ENCODE measurements at places on chromosomes 11 and 22.
A peak's percentile ranks its signal among the peaks of the same experiment; 100 is the strongest.

GRCh38 chr22:46090036-46090591 lies 60.2 kb upstream of the PPARA start:
- DNase-seq: no peak

- DNase-seq: no peak
Measured at GRCh38 chr22:46911346-46911745, 148.9 kb downstream of the TBC1D22A start.

DNA sequence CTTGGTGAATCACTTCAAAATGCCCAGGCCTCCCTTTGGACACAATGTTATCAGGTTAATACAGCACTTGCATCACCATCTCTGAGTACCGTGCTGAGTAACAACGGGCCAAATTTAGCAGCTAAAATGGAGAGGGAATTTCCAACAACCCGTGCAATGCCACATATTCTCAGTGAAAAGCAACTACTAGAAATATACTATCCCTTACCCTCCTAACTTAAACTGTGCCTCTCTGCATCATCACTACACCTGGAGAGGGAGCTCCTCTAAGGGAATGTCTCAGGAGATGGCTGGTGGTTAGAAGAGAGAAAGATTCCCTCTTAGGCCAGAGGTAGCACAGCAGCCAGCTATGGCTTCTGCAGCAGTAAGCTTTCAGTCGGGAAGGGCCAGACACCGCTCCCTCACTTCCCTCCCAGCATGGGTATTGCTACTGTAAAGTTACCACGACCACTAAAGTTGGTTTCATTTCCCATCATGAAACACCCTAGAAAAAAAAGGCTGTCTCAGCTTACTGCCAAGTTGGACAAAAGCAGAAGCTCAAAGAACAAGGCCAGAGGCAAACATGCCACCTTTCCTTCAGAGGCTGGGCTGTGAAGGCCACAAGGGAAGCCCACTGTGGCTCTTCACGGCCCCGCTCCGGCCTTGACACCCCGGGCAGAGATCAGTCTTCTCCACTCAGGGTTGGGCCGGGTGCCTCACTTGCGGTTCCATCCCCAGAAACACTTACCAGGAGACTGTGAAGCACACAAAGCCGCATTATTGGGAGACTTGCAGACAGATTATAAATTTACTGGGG lies 3.9 kb downstream of the MAML2 start:
- DNase-seq: no peak

DNA sequence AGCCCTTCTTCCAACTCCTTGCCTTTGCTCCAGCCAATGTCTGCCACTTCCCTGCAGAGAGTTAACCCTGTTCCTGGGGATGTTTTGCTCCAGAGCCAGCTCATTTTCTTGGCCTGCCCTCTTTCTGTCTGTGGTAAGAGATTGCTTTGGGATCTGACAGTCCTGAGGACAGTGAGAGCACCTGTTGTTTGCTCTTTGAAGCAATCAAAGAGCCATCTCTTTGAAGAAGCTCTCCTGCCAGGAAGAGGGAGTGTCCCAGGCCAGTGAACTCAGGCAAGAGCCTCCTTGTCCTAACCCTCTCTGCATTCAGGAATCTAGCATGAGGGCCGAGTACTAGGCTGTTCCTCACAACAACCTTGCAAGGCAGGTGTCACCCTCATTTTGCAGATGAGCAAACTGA lies 42.2 kb downstream of the TRAF6 start:
- DNase-seq: no peak

DNA sequence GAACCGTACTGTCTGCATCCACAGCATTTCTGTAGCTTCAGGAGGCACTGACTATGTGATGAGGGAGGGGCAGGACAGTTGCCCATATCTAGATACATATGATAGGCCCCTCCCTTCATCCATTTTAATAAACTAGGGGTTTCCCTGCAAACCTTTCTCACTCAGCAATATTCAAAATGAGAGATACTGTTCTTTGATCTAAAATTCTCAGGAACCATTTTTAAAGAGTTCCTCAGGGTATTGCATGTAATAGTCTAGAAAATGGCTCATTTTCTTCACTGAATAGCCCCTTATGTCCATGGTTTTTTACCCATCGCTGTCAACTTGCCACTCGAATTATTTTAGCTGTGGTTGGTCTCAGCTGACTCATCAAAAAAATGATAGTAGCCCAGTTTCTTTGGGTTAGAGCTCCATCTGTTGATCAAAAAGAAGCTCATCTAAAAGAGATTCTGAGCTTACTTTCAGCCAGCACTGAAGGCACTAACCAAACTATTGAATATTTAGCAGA lies 37.0 kb upstream of the DNAJB7 start:
- DNase-seq: no peak

- no peak for DNase-seq
Measured at GRCh38 chr22:19719050-19719482, 4.3 kb upstream of the GP1BB start.

GRCh38 chr11:101923554-101923953 lies 7.2 kb upstream of the ANGPTL5 start:
- DNase-seq: no peak

- DNase-seq: no peak
Measured at GRCh38 chr11:66950112-66950535, 8.1 kb downstream of the PC start.

- no peak for DNase-seq
Measured at GRCh38 chr11:62801071-62801470, 4.2 kb downstream of the NXF1 start.

- no peak for DNase-seq
Measured at GRCh38 chr22:50674606-50675552, 2.3 kb downstream of the SHANK3 start.

GRCh38 chr11:12777208-12777874 lies 103.1 kb downstream of the TEAD1 start:
- no peak for DNase-seq

DNA sequence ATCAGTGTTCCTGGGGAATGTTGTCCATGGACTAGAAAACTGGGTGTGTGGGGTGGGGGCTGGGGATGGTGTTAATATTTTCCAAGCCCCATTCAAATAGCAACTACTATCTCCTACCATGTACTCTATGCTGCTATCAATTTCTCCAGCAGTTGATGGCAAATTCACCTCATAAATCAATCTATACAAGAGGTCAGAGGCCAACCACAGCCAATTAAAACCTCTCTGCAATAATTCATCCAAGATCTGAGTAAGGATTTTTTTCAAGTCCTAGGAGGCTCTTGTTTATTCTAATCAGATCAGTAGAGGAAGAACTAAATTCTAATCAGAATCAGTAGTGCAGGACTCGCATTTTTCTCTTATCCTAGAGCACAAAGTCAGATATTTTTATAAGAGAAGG lies 73.4 kb upstream of the WT1 start:
- no peak for DNase-seq

GRCh38 chr11:79481795-79482194 lies 41.0 kb upstream of the TENM4 start:
- no peak for DNase-seq

DNA sequence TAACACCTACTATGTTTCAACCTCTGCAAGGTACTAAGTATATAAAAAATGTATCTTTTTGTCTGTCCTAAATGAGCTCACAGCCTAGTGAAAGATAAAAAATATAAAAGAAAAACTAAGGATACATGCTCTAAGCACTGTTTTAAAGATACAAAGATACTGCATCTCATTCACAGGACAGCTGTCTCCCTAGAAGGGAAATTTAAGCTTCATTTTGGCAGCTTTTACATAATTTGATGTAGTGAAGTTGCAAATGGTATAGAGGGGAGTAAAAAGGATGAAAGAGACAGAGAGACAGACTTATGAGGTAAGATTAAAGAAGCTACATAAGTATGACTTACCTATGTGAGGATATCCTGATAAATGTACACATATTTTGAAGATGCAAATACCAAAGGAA lies 53.6 kb downstream of the LRRC4C start:
- DNase-seq: no peak

GRCh38 chr11:38723361-38723760 lies 2125.3 kb upstream of the RAG2 start:
- no peak for DNase-seq

- no peak for DNase-seq
Measured at GRCh38 chr22:29310065-29310862, 3.8 kb downstream of the GAS2L1 start.

- no peak for DNase-seq
Measured at GRCh38 chr11:34652191-34652973, 31.5 kb downstream of the EHF start.

DNA sequence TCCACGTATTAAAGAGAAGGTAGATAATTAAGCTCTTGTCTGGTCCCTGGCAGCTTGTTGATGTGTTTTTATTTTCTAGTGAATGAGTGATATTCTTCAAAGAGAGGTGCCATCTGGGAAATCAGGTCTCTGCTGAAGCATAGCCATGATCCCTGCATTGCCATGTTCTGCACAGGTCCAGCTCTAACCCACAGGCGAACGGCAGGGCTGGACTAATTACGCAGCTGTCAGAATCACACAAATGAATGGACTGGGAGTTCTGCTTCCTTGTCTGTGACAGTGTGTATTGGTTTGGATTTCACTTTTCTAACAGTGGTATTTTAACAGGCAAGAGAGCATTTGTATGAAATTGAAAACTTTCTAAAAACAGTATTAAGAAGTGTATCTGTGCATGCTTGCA lies 235.6 kb downstream of the FAT3 start:
- DNase-seq: no peak

DNA sequence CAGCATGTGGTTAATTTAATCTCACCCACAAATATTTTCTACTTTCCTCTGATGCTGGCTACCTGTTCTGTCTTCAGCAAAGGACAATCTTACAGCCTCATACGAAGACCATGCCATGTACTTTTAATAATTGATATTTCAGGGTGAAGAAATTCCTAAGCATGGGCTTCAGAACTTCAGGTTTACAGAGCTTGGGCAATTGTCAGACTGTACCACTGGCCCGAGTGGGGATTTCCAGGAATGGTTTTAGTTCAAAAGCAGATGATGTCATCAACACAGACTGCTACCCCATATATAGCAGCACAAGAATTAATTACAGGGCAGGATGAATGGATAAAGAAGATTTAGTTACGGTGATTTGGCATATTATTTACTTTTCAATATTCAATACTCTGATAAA lies 171.8 kb downstream of the ETS1 start:
- no peak for DNase-seq

- DNase-seq: no peak
Measured at GRCh38 chr11:14914536-14914935, 22.5 kb upstream of the CYP2R1 start.

DNA sequence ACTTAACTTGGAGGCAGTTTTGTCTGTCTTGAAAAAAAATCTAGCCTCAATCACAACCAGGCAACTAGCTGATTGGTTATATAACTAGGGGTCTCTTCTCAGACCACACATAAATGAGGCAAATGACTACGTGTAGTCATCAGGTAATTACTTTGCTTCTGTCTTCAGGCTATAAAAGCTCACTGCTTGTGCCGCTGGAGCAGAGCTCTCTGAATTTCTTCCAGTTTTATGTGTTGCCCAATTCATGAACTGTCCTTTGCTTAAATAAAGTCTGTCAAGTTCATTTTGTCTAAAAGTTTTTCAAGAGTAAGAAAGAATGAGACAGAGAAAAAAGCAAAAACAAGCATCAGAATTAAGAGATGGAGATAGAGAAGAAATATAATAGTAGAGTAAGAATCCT lies 93.4 kb downstream of the MUC15 start:
- DNase-seq: no peak

DNA sequence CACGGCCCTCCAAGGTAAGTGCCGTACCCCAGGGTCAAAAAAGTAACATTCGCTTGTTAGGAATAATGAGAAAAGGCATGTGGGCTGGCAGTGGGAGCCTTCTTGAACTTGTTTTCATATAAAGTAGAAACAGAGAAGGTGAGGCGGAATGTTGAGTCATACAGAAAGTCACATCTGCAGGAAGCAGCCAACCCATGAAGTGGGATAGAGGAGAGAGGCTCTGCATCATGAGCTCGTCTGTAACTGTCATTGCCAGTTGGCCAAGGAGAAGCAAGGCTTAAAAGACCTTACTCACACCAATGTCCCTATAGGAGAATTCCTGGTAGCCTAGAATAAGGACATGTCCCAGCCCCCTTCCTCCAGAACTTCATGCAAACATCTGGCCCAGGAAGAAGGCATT lies 253.3 kb downstream of the BUD13 start:
- DNase-seq: no peak

- DNase-seq: peak; percentile 86
Measured at GRCh38 chr11:118928101-118928869, 2.6 kb upstream of the BCL9L start.

GRCh38 chr11:134780486-134781147 lies 368.6 kb upstream of the B3GAT1 start:
- no peak for DNase-seq

DNA sequence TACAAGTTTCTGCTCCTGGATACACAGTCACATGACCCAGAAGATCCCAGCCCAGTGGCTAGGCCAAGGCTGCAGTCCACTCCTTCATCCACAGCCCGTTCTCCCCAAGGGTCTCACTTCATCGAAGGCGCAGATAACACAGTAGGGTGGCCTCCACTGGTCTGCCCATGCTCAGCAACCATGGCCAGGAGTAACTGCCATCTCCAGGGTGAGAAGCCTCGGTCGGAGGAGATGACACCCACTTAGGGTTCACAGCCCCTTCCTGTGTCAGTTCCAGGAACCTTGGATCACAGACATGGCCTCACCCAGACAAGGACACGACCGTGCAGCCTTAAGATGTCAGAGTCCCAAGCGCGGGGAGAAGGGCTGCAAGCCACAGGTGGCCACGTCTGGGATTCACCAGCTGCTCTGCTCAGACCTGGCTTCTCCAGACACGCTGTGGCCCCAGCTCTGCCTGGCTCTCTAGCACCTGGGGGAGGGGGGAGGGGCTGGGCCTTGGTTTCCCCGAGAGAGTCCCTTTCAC lies 2.6 kb downstream of the BET1L start:
- no peak for DNase-seq

DNA sequence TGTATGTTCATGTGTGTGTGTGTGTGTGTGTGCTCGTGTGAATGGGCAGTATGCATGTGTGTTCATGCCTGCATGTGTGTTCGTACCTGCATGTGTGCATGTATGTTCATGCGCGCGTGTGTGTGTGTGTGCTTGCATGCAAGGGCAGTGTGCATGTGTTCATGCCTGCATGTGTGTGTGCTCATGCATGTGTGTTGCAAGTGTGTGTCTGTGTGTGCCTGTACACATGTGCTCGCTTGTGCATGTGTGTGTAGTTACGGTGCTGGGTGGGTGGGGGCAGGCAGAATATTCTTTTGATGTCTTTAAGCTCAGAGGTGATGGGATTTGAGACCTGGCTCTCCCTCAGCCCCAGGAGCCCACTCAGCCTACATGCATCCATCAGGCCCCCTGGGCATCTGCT lies 822.1 kb downstream of the BRD1 start:
- DNase-seq: no peak

DNA sequence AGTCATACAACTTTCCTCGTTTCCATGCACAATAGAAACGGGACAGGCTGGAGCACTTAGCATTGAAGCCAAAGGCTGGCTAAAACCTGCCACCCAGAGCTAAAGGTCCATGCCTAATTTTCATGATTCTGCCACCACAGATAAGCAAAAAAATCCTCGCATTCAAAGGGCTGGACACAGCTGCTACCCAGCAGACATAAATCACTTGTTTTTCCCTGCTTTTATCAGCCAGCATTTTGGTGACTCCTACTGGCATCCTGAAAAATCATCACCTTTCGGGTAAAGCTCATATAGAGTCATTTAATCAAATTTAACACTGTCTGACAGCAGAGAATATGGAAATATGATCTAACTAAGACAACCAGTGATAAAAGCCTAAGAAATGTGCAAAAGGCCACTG lies 37.9 kb downstream of the ALG9 start:
- no peak for DNase-seq
